ENCODE measurements at places on chromosomes 1 and 21.

DNA sequence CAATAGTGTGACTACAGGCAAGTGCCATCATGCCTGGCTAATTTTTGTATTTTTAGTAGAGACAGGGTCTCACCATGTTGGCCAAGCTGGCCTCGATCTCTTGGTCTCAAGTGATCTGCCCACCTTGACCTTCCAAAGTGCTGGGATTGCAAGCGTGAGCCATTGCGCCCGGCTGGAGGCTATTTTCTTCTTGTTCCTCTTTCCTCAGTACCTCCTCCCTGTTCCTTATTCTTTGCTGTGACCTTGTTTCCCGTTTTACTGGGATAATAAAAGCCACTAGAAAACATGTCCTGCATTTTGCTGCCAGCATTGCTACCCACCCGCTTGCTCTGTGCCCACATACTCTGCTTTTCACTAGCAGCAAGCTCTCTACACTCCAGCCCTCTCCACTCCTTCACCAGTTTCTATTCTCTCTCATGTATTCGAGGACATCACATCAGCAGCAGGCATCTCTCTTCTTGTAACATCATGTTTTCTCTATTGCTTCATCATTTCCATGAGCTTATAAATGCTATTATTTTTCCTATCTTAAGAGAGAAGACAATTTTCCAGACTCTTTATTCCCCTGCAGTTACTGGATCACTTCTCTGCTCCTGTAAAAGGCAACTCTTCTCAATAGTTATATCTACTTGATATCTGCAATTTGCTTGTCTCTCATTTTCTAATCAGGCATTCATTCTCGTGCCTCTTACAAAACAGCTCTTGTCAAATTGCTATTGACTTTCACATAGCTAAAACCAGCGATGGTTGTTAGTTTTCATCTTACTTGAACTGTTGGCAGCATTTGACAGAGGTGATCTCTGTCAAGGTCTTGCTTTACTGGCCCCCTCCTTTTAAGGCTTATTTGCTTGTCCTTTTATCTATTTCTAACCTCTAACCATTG lies 34.5 kb upstream of the C21orf91 start:
- no peak for DNase-seq

- no peak for DNase-seq
Measured at GRCh38 chr1:147748676-147749350, 11.6 kb downstream of the GJA5 start.

- no peak for DNase-seq
Measured at GRCh38 chr1:12339396-12339795, 109.6 kb downstream of the VPS13D start.

GRCh38 chr21:26614251-26614650 lies 41.2 kb upstream of the CYYR1 start:
- no peak for DNase-seq

DNA sequence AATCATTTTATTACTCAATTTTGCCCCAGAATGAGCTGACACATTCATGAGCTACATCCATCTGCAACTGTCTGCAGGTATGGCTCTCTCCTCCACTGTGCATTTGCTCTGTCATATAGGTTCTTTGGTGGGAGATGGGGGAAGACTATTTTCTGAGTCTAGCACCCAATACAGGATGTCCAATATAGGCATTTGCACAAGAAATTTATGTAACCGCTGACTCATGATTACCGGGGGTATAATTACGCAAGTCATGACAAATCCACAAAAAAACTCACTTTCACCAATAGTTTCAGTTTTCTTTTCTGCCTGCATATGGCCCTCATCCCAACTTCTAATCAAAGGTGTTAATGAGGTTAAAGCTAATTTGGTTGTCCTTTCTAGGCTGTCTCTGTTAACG lies 17.5 kb upstream of the VSIG8 start:
- DNase-seq = no peak

DNA sequence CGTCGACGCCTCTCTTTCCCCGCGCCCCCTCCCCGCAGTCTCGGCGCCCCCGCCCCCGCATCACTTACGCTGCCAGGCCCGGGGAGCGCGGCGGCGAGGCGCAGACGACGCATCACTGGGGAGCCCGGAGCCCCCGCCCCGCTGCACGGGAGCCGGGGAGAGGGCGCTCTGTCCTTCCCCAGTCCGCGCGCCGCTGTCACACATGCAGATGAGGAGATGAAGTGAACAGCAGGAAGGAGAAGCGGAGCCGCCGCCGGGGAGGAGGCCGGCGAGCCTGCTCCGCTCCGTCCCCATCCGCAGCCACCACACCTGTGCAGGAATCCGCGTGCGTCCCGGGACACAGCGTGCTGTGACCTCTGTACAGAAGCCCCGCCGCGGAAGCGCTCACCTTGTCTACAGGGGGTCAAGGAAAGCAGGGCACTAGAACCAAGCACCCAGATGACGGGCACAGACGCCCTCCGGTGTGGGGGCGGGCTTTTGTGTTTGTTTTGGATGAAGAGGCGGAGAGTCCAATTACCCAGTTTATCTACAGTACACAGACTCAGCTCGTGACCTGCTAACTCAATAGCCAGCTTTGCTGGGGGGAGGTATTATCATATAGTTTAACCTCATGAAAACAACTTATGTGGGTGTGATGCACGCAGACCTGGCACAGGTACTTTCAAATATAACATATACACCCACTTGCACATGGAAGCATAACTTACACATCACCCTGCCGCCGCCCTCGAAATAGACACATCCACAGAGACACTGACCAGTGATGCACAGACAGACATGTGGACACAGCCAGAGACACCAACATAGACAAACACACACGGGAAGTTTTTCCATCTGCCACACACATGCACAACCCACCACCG lies 12.4 kb downstream of the KLHDC8A start:
- DNase-seq = no peak

DNA sequence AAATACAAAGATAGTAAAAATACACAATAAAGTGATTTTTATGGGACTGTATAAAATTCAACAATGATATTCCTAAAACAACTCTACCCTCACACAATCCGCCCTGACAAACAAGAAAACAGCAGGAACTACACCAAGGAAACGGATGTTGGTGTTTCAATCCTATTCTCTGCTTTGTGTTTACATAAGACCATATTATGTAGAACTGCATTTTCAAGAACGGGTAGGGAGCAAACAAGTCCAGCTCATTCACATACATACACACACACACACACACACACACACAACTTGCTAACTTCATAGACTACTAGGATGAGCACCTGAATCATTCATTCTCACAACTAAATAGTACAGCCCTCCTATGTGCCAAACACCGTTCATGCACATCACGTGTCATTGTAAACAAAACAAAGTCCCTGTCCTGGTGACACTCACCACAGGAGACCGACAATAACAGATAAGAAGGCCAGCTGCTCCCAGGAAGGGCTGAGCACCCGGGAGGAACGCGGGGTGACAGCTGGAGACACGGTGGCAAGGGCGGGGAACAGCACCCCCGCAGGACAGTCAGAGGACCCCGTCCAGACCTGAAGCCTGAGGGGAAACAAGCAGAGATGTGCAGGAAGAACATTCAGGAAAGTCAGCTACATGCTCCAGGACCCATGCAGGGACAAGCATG lies 43.0 kb downstream of the NPHP4 start:
- DNase-seq = no peak

DNA sequence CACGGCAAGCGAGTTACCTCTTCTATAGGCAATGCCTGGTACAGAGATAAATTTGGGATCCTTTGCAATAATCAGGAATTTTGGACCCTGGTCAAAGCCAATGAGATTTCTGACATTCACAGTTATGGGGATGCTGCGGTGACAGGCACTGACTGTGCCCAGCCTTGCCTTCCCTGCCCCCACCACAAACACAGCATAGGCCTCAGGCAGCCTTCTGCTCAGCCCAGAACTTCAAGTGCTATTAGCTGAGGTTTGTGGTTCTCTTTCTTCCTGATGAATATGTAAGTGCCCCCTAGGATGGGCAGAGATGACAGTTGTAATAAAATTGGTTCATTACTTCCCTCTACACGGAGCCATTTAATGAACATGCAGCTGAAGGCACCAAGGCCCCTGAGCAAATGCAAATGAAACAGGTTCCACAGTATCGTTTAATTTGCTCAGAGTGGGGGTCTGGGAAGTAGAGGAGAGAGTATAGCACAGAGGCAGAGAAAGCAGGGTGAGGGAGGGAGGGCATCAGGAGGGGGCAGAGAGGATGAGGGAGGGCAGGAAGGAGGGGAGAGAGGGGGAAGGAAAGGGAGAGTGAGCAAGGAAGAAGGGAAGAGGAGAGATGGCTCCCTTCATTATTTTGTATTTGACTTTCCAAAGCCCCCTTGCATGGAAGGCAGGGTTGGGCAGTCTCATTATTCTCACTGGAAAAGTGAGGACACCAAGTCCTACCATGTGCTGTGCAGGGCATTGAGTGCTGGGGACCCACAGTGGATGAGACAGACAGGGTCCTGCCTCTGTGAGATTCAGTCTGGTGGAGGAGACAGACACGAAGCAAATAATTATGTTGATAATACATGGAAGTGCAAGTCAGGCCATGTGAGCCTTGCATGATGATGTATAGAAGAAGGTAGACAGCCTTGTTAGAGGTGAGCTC lies 513.0 kb downstream of the PTPRU start:
- DNase-seq = peak; percentile 93

DNA sequence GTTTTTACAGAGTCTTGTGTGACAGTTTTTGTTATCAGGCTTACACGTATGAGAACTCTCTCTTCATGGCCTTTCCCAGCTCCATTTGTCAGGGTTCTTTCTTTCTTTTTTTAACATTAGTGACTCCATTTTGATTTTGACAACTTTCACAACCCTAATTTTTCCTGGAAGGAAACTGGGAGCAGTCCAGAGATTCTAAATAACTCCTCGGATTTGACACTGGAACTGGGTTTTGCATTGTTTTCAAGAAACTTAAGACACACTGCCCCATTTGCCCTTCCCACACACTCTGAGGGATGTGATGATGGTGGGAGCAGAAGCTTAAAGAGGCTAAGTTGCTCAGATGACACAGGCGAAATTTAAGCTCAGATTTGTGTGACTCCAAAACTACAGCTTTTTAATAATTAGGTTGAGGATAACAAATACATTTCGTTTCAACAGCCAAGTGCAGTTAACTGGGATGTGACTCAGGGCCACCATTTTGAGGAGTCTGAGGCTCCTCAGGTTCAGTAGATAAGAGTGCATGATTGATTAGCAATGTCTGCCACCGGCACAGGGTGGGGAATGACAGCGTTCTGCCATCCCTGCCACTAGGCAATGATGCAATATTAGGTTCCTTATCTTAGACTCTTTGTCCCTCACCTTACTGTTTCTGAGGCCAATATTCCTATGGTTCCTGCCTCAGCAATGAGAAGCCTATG lies 95.1 kb upstream of the ATP1A1 start:
- no peak for DNase-seq

DNA sequence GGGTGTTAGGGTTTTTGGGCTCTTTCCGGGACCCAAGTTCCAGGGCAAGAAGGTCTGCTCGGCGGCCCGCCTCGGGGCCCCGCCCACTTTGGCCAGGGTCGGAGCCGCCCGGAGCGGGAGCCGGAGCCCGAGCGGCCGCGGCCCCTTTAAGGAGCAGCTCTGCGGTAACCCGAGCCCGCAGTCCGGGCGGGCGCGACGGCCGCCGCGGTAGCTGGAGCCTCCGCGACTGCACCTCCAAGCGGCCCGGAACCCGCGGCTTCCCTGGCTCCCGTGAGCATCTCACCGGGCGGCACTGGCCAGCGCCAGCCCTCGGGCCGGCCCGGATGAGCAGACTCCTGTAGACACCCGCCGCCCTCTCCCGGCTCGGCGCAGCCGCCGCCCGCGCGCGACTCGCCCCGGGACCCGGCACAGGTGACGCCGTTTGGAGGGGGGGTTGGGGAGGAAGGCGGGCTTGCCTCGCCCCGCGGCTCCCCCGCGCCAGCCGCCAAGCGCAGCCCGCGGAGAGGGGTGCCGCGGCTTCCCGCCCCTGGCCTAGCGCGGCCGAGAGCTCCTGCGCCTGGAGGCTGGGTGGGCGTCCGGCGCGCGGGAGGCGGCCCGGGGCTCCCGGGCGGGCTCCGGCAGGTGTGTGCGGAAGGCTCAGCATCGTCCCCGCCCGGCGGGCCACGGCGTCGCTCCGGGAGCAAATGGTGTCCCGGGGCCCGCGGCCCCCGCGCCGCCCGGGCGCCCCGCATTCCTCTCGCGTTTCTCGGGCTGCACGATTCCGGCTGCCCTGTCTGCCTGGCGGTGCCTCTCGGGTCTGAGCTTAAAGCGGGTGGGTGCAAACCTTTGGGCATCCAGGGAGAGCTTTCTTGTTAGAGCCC lies at the start of gene TLCD4:
TSS of gene TLCD4 (plus strand) at position 149 of the 860 bp plus-strand sequence. CDS start 26,547 bp downstream, outside the sequence.
- peak; percentile 87 for DNase-seq

- no peak for DNase-seq
Measured at GRCh38 chr1:245094954-245095353, 59.8 kb upstream of the KIF26B start.

- no peak for DNase-seq
Measured at GRCh38 chr1:67285780-67286488, 21.7 kb upstream of the IL12RB2 start.

- peak; percentile 11 for DNase-seq
Measured at GRCh38 chr21:36065497-36066036, 4.3 kb upstream of the CBR1 start.

DNA sequence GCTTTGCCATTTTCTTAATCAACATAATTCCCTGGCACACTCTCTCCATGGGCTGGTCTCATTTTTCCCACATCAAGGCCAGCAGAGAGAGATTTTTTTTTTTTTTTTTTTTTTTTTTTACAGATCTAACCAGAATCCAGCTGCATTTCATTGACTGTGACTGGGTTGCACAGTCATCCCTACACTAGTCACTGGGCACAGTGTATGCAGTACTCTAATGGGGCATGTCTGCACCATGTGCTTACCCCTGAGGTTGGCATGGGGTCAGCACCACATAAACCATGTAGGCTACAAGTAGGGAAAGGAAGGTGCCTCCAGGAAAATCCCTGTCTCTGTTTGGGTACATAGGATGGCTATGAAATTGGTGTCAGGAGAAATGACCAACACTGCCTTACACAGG lies 64.1 kb upstream of the LRP8 start:
- no peak for DNase-seq

DNA sequence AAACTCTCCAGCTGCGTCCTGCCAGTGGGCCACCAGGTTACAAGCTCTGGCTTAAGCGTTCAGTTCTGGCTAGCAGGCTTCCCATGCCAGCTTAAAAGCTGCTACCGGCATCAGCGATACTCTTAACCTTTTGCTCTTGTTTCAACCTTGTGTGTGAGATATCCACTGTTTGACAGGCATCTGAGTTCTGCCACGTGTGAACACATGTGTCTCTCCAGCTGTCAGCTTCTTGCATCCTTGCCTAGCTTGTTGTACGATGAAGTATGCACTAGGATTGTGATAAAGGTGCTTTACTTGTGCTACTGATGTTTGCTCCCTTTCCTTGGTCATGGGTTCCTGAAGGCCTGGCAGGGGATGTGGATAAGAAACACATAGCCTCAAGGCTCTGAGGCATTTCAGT lies 201.6 kb downstream of the PRDM2 start:
- DNase-seq = no peak

DNA sequence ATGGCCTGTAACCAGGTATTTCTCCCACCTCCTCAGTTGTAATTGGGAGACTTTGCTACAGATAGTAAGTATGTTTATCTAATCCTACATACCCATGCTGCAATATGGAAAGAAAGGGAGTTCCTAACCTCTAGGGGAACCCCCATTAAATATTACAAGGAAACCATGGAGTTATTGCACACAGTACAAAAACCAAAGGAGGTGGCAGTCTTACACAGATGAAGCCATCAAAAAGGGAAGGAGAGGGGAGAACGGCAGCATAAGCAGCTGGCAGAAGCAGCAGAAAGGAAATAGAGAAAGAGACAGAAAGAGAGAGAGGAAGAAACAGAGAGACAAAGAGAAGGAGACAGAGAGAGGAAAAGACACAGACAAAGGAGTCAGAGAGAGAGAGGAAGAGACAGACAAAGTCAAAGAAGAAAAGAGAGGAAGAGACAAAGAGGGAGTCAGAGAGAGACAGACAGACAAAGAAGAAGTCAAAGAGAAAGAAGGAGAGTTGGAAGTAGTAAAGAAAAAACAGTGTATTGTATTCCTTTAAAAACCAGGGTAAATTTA lies 142.9 kb downstream of the FASLG start:
- DNase-seq = no peak
